Foreskin keratinocyte (primary cell): ENCODE measurements at places on chromosomes 11 and 22.
A peak's percentile ranks its signal among the peaks of the same experiment; 100 is the strongest.

- no peak for DNase-seq
Observed at GRCh38 chr11:2156416-2157182, 4.4 kb downstream of the INS start.

DNA sequence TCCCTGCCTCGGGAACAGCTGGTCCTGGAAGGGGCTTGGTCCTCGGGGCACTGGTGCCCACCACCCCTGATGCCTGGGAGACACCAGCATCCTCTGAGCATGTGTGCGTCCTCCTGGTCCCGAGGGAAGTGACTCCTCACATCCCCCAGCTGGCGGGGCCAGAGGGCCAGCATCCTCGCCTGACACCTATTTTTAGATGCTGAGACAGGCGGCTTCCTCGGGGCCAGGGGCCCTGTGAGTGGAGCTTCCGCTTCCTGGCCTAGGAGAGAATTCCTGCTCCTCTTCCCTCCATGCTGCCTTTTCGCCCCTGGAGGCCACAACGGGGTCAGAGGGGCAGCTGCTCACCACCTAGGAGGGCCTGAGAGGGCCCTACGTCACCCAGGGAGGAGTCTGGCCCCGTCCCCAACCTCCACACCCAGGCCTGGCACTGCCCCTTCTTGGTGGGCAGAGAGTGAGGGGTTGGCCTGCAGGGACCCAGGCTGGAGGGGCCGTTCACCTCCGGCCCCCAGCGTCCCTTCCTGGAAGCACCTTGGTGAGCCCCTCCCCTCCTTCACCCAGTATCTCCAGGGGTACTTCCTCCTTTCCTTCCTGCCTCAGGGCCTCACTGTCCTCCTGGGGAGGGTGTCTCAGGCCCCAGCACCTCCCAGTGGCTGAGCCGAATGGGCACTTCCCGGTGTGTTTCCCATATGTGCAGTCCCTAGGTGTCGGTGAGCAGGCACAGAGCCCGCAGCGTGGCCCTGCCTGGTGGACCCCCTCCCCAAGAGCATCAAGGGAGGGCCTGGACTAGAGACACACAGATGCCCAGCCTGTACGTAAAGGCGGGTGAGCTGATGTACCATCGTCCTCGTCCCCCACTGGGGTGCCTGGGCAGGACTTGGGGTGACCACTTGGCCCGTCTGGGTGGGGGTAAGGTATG lies 6.1 kb downstream of the CD81 start:
- no peak for DNase-seq

GRCh38 chr11:69949327-69949726 lies 128.8 kb upstream of the ANO1 start:
- DNase-seq, result peak; percentile 82

DNA sequence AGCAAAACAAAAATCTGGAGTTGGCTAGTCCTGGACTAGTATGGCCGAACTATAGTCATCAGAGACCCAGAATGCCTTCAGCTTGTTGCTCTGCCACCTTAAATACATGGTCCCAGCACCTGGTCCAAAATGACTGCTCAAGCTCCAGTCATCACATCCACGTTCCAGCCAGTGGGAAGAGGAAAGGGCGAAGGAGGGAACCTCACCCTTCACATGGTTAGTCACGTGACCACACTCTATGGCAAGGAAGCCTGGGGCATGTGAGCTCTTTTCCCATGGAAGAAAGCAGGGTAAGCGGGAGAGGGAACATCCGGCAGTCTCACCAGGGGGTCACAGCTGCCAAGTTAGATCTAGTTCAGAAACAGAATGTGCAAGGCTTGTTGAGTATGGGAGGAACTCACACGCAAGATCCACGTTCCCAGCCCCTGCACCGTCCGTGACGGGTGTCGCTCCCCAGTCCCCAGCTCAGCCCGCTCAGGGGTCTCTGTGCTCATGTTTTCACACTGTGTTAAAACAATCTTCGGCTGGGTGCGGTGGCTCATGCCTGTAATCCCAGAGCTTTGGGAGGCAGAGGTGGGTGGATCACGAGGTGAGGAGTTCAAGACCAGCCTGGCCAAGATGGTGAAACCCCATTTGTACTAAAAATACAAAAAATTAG lies 1.9 kb upstream of the ANO9 start:
- DNase-seq, result no peak

DNA sequence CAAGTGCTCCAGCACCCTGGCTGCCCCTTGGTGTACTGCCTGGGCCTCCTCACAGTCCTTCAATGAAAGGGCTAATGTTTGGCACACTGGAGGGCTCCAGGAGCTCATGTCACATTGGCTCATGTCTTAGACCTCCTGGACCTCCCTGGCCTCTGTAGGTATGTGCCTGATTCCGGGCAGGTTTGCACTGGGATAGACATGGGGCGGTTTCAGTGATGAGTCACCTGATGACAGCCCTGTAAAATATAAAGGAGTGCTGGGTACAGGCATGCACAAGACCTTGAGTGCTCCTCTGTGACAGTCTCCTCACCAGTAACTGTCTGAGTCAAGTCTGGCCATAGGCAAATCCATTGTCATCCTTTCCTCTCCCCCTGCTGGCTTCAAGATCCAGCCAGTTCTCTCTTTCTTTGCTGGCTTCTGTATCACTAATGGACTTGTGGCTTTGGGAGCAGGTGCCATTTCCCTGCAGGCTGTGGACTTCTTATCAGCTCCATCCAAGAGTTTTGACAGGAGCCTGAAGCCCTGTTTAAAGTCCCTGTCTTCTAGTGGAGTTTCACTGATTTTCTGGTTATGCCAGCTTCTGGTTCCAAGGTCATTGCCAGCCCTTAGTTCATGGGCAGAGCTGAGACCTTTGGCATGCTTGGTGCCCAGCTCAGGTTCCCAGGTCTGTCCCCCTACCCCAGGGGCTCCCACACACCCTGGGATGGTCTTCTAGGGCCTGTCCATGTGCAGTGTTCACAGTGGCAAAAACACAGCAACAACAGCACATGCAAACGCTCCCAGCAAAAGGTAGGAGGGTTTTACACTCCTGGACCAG lies 22.7 kb upstream of the P2RY2 start:
- peak; percentile 97 for DNase-seq

DNA sequence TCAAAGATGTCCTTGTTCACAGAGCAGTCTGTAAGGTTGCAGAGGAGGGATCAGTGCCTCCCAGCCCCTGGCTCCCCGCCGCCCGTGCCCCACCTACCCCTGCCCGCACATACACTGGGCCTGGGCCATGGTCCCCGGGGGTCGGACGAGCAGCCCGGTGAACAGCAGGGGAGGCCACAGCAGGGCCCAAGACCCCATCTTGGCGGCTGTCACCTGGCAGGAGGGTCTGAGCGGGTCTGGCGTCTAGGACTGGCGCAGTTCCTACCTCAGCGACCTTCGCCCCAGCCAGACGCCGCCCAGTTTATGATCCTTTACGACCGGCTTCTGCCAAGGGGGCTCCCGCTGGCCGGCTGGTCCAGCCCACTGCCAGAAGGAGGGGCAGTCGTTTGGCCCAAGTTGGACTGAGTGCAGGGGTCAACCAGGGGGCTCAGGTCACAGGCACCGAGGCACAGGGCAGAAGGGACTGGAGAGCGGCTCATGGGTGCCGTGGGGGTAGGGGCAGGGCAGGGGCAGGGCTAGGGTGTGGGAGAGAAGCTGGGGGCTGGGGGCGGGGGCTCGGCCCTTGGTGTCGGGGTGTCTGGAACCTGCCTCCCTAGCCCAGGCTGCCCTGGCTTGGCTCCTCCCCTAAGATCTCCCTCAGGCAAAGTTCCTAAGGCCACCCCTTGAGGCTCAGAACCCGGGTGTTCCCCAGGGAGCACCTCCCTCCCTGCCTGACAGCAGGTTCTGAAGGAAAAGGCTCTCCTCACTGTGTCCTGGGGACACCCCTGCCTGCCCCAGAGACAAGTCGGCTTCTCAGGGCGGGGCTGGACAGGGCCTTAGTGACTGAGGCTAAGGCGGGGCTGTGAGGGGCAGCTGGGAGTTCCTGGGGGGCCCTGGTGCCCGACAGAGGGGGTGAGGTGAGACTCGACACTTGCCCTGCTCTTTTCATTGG lies at the start of gene CDHR5:
CDHR5 (minus strand) TSS at position 251 of the 931 bp plus-strand sequence; CDS start at position 198, 53 bp downstream.
- no peak for DNase-seq

DNA sequence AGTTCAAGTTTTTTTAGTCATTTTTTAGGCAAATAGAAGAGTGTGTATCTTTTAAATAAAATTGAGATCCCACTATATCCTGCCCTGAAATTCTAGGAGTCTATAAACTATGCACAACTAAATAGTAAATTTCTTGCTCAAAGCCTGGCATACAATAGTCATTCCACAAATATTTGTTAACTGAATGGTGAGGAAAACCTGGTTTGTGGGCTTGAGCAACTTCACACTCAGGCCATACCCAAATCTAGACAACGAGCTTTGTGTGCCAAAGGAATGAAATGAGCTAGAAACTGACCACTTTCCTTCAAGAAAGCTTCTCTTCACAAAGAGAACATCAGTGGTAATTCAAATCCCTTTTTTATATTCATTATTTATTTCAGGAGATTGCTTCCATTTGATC lies 39.6 kb upstream of the AMOTL1 start:
- DNase-seq, result peak; percentile 57

DNA sequence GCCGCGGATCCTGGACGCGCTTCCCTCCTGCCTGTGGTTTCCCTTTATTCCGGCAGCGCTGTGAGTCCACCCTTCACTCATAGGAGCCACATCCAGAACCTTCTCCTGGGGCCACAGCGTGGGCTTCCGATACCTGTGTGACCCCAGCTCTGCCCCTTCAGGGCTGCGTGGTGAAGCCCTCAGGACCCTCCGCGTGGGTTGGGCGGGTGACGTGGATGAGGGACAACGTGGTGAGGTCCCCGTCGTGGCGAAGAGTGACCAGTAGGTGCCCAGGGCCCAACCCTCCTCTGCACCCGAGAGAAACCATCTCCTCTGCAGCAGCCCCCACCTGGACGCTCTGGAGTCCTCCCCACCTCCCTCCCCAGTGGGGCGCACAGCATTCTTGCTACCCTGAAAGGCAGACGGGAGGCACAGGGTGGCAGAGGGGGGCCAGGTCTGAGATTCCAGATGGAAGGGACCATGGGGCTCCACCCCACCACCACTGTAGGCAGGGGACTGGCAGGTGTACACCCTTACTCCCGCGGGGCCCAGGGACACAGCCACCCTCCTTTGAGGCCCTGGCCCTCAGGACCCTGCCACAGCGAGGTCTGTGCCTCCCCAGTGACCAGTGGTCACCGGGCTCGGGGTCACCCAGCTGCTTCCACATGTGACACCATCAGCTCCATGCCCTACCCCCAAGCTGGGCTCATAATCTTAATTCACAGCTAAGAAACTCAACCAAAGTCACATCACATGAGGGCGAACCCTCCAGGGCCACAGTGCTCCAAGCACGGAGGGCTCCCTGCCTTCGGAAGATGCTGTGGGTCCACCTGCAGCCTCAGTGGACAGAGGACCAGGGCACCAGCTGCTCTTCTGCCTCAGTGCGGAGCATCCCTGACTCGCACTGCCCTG lies 3.4 kb upstream of the ZBED4 start:
- DNase-seq, result no peak

GRCh38 chr11:44188643-44189042 lies 93.2 kb downstream of the EXT2 start:
- DNase-seq, result peak; percentile 18

DNA sequence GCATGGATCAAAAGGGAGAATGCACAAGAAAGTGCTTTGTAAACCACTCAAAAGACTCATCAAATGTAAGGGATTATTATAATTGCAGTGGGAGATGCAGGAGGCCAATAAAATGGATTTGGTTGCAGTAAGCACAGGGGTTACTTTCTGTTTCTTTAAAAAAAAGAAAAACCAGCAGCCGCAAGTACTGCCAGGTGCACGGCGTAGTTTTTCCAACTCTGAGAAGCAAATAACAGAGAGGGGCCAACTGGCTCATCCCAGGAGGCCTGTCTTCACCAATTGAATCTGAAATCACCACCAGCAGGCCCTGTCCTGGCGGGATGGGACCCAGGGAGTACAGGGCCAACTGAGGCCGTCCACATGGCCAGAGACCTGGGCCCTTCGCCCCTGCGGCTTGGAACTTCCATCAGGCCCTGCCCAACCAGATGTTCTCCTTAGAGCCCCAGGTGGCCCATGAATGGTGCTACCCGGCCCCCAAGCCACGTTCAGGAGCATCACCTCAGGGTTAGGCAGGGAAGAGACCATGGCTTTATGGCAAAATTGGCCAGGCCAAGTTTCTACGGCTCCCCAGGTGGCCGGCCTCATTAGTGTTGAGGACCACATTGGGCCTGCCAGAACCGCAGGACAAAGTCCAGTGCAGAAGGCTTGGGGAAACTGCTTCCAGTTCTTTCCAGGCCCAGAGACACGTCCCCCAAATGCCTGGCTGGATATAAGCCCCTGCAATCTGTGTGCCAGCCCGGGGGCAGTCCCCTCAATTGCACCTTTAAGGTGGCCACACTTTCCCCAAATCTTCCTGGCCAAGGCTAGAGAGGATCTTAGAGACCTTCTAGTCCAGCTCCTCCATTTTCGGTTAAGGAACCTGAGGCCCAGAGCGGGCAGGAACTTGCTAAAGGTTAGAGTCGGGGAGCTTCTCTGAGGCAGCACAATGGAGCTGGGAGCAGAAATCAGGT lies 61.7 kb downstream of the CHRDL2 start:
- no peak for DNase-seq

- no peak for DNase-seq
Observed at GRCh38 chr22:25086902-25087282, 112.8 kb upstream of the CRYBB3 start.

- DNase-seq, result peak; percentile 55
Observed at GRCh38 chr22:45201678-45202332, 38.1 kb downstream of the NUP50 start.

DNA sequence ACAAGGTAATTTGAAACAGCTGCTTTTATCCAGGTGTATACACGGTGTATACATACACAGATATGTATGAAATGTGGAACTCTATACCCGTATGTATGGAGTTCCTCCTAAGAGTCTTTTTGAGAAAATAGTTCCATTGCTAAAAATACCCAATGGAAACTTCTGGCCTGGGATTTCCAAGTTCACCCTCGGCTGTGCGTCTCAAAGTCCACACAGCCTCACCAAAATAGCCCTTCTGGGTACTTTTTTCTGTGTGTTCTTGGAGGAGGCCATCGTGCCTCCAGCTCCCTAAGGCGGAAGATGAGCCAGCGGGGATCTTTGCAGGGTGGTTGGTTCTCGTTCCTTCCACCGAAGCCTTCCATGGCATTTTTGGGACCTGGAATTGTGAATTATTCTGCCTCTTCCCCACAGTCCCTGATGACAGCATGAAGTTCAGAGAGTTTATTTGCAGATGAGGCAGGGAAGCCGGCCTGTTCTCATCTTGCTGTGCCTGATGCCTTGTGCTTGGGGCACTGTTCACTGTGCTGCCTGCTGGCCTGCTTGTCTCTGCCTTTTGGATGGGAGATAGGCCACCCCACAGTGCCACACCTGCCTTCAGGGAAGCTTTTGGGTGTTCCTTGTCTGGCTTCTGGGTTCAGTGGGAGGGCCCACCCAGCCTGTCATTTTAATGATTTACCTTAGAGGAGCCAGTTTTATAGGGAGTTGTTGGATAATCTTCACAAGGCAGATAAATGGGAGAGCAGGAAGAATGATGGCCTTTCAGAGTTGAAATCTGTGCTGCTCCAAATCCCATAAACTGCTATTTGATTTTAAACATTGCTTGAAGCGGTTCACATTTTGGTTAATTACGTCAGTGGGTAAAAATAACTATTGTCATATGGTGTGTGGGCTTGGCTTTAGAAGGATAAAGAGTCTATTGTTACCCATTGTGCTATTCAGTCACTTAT lies 112.7 kb upstream of the OR4B1 start:
- DNase-seq, result no peak
